A549 (cell line): ENCODE measurements at places on chromosomes 16 and 17. TPM values are rescaled to one million over a fixed set of nuclear protein-coding genes. Genes with fewer than 3 reads are reported as not detected.

Gene FTO
- polyA plus RNA-seq, result 42.8 to 48.7 TPM (median 45.6 TPM) in 3 replicates

Gene CLDN6
- polyA plus RNA-seq, result 0.13 to 0.25 TPM (median 0.20 TPM) in 3 replicates

Gene HSD11B2
- polyA plus RNA-seq, result 0.93 to 1.6 TPM (median 1.2 TPM) in 3 replicates

Gene CEP295NL
- 0.13 to 0.34 TPM (median 0.29 TPM) in 3 replicates for polyA plus RNA-seq

Gene KRT9
- not detected in 3 replicates for polyA plus RNA-seq

Gene TPSG1
- polyA plus RNA-seq, result 0.08 TPM in 1 of 3 replicates, not detected in the others

Gene KRTAP1-5
- not detected in 3 replicates for polyA plus RNA-seq

Gene SLC16A6
- polyA plus RNA-seq, result 0.08 to 0.33 TPM (median 0.17 TPM) in 3 replicates

DNA sequence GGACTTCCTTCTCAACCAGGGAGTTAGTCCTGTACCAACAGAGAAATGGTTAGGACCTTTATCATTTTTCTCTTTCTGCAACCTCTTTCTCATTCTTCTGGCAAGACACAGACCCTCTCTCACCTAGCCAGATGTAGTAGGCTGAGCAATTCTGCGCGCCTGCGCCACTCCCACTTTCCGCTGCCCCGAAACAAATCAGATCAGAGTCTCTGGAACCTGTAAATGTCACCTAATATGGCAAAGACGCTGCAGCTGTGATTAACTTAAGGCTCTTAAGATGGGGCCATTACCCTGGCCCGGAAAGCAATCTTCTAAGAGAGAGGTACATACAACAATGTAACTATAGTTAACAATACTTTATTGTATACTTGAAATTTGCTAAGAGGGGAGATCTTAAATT is 94.3 kb upstream of the ASIC2 start:
- no peak for DNase-seq

GRCh38 chr16:28182801-28183200 is 29.0 kb downstream of the XPO6 start:
- DNase-seq, result no peak

DNA sequence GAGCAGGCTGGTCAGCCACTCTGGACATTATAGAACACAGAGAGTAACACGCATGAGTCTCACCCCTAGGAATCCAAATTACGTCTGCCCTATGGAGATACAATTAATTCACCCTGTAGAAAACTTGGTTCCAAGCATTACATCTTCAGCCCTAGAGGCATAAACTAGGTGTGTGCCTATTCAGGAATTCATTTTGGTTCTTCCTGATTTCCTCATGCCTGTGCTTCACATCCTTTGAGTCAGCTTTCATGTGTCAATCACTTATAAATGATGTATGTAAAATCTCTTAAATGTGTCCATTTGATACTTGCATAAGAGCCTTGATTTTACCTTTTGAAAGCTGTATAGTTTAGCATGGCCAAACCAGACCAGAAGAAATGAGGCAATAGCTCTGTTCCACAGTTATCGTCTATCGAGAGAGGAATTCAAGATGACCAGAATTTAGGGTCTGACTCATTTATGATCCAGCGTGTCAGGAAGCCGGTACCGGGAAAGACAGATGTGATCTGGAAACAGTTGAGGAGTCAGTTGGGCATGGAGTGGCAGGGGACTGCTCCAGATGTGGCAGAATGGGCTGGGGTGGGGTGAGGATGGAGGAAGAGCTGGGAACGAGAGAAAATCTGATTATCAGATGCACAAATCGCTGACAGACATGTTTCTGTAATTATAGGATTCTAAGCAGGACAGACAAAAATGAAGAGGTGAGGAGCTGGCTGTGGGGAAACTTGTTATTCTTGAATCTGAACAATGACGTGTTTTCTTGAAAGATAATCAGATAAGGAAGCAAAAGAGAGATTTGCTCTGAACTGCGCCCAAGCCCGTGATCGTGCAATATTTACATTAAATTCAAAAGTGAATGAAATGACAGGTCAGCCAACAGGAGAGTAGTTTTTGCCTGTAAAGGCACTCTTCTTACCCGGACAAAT is 76.7 kb downstream of the C16orf95 start:
- no peak for DNase-seq

GRCh38 chr17:75848523-75849278 is 4.5 kb upstream of the UNC13D start:
- peak; percentile 78 for DNase-seq

DNA sequence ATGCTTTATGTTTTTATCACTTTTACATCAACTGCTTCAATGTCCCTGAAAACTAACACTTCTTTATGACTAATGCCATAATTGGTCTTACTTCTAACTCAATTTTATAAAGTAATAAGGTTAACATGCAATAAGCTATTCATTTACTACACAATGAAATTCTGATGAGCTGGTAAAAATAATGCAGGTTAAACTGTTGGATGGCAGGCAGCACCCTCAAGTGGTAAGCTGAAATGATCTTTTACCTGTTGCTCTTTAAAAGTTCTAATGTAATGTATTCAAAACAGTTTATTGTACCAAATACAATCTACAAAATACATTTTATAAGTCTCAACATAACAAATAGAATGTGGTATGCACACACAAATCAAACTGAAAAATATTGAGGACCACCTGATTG is 1280.3 kb downstream of the CDH8 start:
- peak; percentile 3 for DNase-seq

DNA sequence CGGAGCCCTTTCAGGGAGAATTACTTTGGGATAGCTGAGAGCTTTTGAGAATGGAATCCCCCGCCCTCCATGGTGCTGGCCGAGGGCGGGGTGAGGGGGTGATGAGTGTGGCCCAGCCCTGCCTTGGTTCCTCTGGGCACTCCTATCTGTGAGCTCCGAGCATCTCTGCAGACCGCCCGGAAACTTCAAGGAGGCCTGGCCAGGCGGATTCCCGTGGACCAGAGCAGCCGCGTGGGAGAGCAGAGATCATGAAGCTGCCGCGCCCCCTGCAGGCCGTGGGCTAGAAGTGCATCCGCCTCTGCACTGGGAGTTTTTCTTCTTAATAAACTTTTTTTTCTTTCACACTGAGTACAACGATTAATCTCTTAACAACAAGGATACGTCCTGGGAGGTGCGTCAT is 392.9 kb upstream of the EEF2KMT start:
- peak; percentile 9 for DNase-seq
